NCI-H2081 treated with DMSO at 0.1 percent for 48 hours (cell line): ENCODE measurements at places on chromosomes 13 and 19.

DNA sequence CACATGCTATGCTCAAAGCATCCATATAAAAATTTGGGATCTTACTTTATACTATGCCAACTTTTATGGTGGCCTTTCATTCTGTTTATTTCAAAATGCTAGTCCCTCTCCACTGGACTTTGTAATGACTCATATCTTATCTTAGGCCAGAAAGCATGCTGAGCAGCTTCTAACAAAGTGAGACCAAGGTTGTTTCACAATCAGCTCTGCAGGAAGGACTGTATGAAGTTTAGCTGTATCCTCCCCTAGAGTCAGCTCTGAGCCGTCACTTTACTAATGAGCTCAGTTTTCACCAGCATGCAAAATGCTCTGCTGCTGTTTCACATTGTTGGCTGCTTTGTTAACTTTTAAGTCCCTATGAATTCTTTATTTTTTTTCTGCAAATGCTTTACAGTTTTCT is 1608.8 kb downstream of the OLFM4 start:
- no peak for DNase-seq

DNA sequence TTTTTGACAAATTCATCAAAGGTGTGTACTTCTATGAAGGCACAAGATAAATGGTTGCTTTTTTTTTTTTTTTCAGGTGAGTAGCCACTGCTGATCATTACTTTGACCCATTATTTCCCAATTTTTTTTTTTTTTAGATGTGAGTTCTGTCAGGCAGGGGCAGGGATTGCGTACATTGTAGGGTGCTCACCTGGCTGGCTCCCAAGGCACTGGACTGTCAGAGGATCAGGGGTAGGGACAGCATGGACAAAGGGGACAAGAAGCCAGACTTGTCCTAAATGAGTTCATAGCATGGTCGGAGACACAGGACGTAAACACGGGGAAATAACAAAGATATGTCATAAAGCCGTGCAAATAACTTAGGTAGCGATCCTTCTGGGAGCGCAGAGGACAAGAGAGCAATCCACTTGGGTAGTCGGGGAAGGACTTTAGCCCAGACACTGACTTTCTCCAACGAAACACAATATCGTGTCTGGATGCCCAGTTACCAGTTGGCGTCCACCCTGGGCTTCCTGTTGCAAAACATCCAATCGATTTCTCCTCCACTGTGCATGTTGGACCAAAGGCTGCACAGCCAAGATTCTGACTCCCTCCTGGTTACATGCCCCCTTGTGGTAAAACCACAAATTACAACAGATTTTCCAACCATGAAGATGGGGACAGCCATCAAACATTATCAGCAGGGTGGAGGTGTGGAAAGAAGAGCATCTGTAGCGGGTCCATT is 27.5 kb upstream of the KATNAL1 start:
- no peak for DNase-seq

GRCh38 chr19:47456721-47457474 is 14.8 kb downstream of the SLC8A2 start:
- no peak for DNase-seq

- no peak for DNase-seq
Observed at GRCh38 chr19:47726467-47726866, 13.2 kb downstream of the EHD2 start.

DNA sequence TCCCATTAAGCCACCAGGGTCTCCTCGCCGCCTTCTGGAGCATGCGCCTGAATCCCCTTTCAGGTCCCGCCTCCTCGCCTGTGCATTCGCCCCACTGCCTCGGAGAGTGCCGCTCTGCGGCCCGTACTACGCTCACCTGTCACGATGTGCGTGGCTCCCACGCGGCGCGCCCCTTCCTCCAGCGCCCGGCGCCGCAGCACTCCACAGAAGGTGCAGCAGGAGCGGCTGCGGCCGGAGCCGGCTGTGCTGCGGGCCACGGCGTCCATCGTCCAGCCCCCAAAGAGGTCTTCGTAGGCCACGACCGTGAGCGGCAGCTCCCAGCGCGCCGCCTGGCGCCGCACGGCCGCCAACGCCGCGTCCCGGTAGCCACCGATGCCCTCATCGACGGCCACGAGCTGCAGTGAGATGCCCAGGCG is 4.3 kb downstream of the CTU1 start:
- no peak for DNase-seq

DNA sequence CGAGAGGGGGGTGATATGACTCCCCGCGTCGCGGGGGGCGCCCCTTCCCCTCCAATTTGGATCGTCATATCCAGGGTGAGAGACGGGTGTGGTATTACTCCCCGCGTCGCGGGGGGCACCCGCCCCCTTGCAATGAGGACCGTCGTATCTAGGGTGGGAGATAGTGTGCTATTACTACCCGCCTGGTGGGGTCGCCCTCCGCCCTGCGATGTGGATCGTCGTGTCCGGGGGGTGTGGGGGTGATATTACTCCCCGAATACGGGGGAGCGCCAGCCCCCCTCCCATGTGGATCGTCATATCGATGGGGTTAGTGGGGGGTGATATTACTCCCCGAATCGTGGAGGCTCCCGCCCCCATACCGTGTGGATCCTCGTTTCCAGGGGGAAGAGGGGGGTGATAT is 29.2 kb upstream of the RGCC start:
- no peak for DNase-seq

DNA sequence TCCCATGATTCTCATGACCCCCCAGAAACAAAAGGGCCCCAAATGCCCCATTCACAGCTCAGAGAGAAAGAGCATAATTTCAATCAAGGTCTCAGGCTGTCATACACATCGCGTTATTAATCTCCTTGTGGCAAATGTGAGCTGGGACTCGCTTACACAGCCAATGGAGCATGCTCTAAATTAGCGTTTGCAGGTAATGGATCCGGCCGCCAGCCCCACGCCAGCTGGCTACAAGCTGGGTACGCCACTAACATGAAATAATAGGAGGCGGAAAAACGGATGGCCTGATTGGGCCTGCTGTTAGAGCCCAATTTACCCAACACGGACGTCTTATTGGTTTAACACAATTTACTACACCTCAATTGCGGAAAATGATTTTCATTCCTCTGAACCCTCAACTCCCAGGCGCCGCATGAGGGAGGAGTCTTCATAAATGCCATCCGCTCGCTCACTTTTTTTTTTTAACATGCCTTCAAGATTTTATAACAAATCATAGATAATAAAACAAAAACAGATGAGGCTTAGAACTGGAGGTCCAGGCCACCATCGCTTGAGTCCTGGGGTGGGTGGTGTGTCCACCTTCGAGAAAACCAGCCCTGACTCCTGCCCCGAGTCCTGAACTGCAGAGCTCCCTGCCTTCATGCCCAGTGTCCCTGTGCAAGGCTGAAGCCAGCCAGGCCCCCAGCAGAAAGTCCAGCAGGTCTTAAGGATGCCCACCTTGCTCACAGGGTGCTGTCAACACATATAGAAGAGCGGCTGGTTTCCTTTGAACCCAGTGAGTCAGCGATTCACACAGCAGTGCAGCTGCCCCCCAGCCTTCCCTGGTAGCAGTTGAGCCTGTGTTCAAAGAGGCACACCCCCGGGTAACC is 62.1 kb downstream of the PEPD start:
- no peak for DNase-seq

DNA sequence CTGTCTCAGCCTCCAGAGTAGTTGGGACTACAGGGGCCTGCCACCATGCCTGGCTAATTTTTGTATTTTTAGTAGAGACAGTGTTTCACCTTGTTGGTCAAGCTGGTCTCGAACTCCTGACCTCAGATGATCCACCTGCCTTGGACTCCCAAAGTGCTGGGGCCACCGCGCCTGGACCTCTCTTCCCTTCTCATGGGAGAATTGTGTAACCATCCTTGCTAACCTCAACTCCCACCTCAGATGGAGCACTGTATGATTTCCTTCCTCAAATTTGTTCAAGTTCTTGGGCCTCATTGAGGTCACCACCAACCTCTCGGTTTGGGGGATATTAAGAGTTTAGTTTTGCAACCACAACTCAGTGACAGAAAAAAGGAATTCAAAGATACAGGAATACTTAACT is 10.7 kb downstream of the LILRA5 start:
- no peak for DNase-seq

GRCh38 chr13:29484796-29485195 is 110.7 kb downstream of the SLC7A1 start:
- no peak for DNase-seq

DNA sequence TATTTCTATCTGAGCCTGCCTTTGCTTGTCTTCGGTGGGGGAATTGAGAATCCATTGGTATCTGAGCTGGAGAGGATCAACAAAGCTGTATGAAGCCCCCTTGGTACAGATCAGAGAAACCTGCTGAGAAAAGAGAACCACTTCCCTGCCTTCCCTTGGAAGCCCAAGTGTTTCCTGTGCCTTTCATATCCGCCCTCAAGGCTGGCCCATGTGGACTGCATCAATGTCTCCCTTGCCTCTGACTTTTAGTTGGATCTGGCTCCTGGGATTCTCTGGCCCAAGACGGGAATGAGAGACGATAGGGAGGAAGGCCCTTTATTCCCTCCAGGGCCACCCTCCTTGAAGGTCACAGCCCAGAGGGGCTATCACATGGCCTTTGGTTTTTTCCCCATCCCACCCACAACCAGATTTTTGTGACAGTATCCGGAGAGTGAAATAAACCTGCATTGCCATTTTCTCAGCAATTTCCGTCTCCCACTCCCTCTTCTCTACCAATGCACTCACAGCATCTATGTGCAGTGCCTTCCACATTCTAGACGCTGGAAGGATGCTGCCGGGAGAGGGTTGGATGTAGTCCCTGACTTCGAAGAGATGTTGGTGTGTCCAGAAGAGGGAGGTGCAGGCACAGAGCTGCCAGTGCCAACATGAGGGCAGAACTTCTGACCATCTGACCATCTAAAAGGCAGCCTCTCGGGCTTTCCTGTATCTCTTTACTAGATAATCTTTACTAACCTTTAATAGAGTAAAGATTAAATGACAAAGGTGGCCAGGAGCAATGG is 63.8 kb downstream of the KCTD15 start:
- no peak for DNase-seq

GRCh38 chr19:14096272-14096992 is 5.9 kb upstream of the SAMD1 start:
- no peak for DNase-seq

DNA sequence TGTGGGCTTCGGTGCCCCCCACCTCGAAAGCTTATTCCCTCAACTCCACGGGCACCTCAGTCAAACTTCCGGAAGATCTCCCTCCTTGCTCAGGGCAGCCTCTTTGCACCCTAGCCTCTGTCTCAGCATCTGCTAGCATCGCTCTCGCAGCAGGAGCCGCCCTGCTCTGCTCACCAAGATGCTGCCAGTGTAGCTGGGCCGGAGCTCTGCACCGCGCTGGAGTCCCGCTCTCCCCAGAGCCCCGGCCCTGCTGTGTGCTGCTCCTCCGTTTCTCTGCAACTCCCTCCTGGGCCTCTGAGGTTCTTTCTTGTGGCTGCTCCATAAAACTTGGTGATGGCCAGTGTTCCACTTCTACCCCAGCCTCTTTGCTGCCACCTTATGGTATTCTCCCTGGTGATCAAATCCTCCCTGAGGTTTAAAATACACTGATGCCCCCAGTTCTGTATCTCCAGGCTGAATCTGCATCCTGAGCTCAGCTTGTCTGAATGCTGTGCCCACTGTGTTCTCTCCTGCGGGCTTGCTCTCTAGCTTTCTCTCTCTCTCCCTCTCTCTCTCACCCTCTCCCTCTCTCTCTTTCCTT is 198.0 kb downstream of the UQCRFS1 start:
- no peak for DNase-seq

DNA sequence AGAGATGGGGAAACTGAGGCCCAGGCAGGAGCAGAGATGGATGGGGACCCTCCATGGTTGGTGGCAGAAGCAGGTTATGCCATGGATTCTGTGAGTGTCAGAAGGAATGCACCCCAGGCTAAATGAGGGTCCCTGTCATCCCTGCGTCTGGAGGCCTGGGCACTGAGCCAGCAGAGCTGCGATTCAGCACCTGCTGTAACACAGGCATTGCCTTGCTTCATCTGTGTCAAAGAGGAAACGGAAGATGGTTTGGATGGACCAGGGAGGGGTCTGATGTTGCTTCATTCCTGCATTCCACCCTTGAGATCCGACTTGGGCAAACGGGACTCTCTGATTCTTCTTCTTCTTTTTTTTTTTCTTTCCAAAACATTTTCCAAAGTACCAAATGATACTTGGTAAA is 1.2 kb downstream of the C5AR1 start:
- DNase-seq = no peak

DNA sequence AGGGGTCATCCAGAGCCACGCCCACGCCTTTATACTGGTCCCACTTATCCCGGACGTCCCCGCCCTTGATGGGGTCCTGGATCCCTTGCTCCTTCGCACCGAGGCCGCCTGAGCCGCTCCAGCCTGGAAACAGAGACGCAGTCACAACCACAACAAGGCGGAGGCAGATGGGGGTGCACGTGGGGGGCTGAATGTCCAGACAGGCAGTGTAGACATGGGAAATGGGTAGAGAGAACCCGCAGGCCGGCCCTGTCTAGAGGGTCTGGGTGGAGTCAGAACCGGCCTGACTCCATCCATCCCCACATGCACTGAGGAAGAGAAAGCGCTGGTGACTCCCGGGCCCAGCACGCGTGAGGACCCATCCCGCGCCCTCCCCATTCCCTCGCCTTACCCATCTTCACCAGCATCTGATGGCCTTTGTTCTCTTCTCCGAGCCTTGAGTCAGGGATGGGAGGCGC is 23.0 kb downstream of the CHERP start:
- no peak for DNase-seq

GRCh38 chr19:44653977-44654774 is 10.5 kb downstream of the PVR start:
- no peak for DNase-seq

DNA sequence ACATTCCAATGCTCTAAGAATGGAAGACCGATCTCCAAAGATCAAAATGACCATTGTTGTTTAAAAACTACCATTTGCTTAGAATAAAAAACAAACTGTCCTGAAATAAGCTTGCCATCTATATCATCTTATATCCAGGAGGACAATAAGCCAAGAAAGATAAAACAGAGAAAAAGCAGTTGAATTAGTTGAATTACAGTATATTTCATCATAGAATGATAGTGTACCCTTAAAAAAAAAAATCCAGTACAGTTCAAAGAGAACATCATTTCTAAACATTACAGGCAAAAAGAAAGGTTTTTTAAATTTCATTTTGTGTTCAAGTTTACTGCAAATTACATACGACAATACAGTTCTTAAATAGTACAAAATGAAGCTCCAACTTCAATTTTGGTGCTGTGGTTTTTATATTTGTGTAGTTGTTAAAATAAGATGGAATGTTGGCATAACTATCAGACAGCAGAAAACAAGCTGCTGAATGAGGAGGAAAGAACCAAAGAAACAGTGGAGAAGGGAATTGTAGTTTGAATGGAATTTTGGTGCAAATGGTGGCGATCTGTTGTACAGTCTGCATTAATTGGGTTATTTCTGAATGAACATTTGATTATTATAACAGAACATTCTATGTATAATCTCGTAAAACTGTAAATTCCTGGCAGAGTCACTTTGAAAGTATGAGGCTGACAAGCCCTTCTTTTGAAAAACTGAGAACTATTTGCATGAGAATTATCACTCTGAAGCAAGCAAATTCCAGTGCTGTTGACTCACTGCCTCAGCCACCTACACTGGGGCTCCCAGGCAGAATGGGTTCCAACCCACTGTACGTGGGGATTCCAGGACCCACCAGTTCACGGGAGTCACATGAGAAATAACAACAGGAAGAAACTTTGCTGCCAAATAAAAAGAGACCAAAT is 37.7 kb downstream of the LHFPL6 start:
- no peak for DNase-seq

GRCh38 chr13:48265217-48265815 is 32.3 kb downstream of the ITM2B start:
- DNase-seq = no peak
